ENCODE measurements at places on chromosomes 6 and 20. TPM values are rescaled to one million over a fixed set of nuclear protein-coding genes. Genes with fewer than 3 reads are reported as not detected.

FAM83B gene
- polyA plus RNA-seq, result 4.6 TPM

PRSS16 gene
- polyA plus RNA-seq, result 17.1 TPM

HCRTR2 gene
- not detected for polyA plus RNA-seq

HLA-G gene
- 0.85 TPM for polyA plus RNA-seq

PRR18 gene
- polyA plus RNA-seq, result 0.45 TPM

TCP11 gene
- not detected for polyA plus RNA-seq

SIGLEC1 gene
- polyA plus RNA-seq, result 3.5 TPM

TFAP2A gene
- polyA plus RNA-seq, result not detected

BCAS4 gene
- 4.0 TPM for polyA plus RNA-seq

NRSN1 gene
- 0.53 TPM for polyA plus RNA-seq

DACT2 gene
- polyA plus RNA-seq, result not detected

CLDN20 gene
- not detected for polyA plus RNA-seq

CRIP3 gene
- 0.89 TPM for polyA plus RNA-seq

FAM209A gene
- 0.32 TPM for polyA plus RNA-seq

PRKN gene
- 2.3 TPM for polyA plus RNA-seq

DNAAF9 gene
- 1.4 TPM for polyA plus RNA-seq

ADGRF5 gene
- 5.5 TPM for polyA plus RNA-seq

TMEM151B gene
- polyA plus RNA-seq, result not detected

NRN1 gene
- polyA plus RNA-seq, result not detected

KIAA0408 gene
- polyA plus RNA-seq, result 1.1 TPM

ADGRF4 gene
- polyA plus RNA-seq, result not detected

ISM1 gene
- polyA plus RNA-seq, result 0.62 TPM

CLPSL1 gene
- not detected for polyA plus RNA-seq

CCN6 gene
- 0.28 TPM for polyA plus RNA-seq

KIF6 gene
- polyA plus RNA-seq, result 1.2 TPM

ZNF184 gene
- polyA plus RNA-seq, result 1.6 TPM

SKIC2 gene
- polyA plus RNA-seq, result 51.4 TPM

DLL1 gene
- polyA plus RNA-seq, result 33.4 TPM

EDN1 gene
- 7.3 TPM for polyA plus RNA-seq

COL12A1 gene
- polyA plus RNA-seq, result 1.1 TPM

BRD2 gene
- 201 TPM for polyA plus RNA-seq

VPS16 gene
- polyA plus RNA-seq, result 29.9 TPM

EFCAB8 gene
- 0.01 TPM for polyA plus RNA-seq

SRMS gene
- polyA plus RNA-seq, result 0.18 TPM

C6orf58 gene
- not detected for polyA plus RNA-seq

TINAG gene
- 23.3 TPM for polyA plus RNA-seq

RAD21L1 gene
- not detected for polyA plus RNA-seq

MCCD1 gene
- not detected for polyA plus RNA-seq

POU5F1 gene
- polyA plus RNA-seq, result 8.7 TPM

PNLDC1 gene
- polyA plus RNA-seq, result 0.04 TPM

RPRD1B gene
- polyA plus RNA-seq, result 14.5 TPM

VAPB gene
- 38.5 TPM for polyA plus RNA-seq
